ENCODE measurements at places on chromosomes 12 and 14.

DNA sequence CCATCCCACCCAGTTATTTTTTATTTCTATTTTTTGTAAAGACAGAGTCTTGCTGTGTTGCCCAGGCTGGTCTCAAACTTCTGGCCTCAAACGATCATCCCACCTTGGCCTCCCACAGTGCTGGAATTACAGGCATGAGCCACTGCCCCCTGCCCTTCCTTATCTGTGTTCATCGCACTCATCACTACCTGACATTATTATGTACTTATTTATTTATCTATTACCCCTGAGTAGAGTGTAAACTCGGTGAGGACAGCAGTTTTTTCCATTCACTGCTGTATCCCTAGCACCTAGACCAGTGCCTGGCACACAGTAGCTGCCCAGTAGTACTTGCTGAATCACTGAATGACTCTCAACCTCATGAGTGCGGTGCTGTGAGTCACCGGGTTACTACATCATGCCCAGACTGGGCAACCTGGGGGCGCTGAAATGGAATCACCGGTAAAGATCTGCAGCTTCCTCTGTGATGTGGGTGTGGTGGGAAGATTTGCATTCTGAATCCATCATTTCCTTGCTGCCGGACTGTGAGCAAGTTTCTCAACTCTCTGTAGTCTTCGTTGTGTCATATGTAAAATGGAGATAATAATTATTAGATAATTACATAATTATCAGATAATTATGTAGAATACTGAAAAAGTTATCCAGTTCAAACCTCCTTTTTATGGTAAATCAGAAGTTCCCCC lies 81.9 kb upstream of the USP44 start:
- H3K4me3 ChIP-seq, result no peak overlapping the region
- peak; percentile 91 for DNase-seq
- no peaks in the 10 kb centered on the region for H3K36me3 ChIP-seq
- H3K4me1 ChIP-seq, result peaks cover 16% of the 10 kb centered on the region
- no peaks in the 10 kb centered on the region for H3K27me3 ChIP-seq

- no peaks in the 10 kb centered on the region for H3K36me3 ChIP-seq
- H3K4me1 ChIP-seq, result peaks cover 21% of the 10 kb centered on the region
- DNase-seq, result no peak
Measured at GRCh38 chr14:51564460-51564859, 87.2 kb upstream of the FRMD6 start.

- peaks cover 39% of the 10 kb centered on the region for H3K4me1 ChIP-seq
- DNase-seq, result no peak
- no peak overlapping the region for H3K4me3 ChIP-seq
- no peak overlapping the region for H3K27ac ChIP-seq
- no peaks in the 10 kb centered on the region for H3K27me3 ChIP-seq
- H3K36me3 ChIP-seq, result no peaks in the 10 kb centered on the region
Measured at GRCh38 chr12:49671031-49671765, 36.0 kb downstream of the FMNL3 start.

GRCh38 chr12:49899921-49900320 lies 3.8 kb downstream of the FAIM2 start:
- no peak overlapping the region for H3K27ac ChIP-seq
- no peak for DNase-seq
- peaks cover 11% of the 10 kb centered on the region for H3K4me1 ChIP-seq
- peaks cover 29% of the 10 kb centered on the region for H3K27me3 ChIP-seq
- no peaks in the 10 kb centered on the region for H3K36me3 ChIP-seq

GRCh38 chr14:69342928-69343525 lies 55.1 kb downstream of the ERH start:
- H3K27me3 ChIP-seq, result peaks cover 37% of the 10 kb centered on the region
- H3K4me3 ChIP-seq, result no peak overlapping the region
- no peaks in the 10 kb centered on the region for H3K4me1 ChIP-seq
- no peaks in the 10 kb centered on the region for H3K36me3 ChIP-seq

DNA sequence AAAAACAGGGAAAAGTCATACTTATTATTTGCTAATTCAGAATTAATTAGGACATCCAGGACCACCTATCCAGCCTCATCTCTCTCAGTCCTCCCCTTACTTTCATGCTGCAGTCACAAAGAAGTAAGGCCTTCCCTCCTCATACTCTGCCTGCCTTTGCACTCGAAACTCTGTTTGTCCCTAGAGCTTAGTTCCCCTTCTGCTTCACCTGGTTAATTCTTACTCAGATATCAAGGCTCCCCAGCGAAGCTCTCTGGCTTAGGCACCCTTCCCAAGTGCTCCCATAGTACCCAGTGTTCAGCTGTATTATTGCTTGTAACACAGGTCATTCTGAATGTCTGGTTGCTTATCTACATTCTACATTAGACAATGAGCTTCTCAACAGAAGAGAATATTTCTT lies 81.3 kb downstream of the ERGIC2 start:
- H3K4me3 ChIP-seq, result no peak overlapping the region
- H3K36me3 ChIP-seq, result no peaks in the 10 kb centered on the region
- H3K4me1 ChIP-seq, result no peaks in the 10 kb centered on the region

GRCh38 chr12:121916719-121917118 lies 1.7 kb upstream of the CFAP251 start:
- no peak overlapping the region for H3K4me3 ChIP-seq
- no peaks in the 10 kb centered on the region for H3K27me3 ChIP-seq
- H3K36me3 ChIP-seq, result peaks cover 34% of the 10 kb centered on the region

- H3K27me3 ChIP-seq, result no peaks in the 10 kb centered on the region
- DNase-seq, result no peak
- no peak overlapping the region for H3K27ac ChIP-seq
- no peak overlapping the region for H3K4me3 ChIP-seq
- no peaks in the 10 kb centered on the region for H3K4me1 ChIP-seq
- H3K36me3 ChIP-seq, result no peaks in the 10 kb centered on the region
Measured at GRCh38 chr12:124603100-124603541, 35.7 kb upstream of the NCOR2 start.

DNA sequence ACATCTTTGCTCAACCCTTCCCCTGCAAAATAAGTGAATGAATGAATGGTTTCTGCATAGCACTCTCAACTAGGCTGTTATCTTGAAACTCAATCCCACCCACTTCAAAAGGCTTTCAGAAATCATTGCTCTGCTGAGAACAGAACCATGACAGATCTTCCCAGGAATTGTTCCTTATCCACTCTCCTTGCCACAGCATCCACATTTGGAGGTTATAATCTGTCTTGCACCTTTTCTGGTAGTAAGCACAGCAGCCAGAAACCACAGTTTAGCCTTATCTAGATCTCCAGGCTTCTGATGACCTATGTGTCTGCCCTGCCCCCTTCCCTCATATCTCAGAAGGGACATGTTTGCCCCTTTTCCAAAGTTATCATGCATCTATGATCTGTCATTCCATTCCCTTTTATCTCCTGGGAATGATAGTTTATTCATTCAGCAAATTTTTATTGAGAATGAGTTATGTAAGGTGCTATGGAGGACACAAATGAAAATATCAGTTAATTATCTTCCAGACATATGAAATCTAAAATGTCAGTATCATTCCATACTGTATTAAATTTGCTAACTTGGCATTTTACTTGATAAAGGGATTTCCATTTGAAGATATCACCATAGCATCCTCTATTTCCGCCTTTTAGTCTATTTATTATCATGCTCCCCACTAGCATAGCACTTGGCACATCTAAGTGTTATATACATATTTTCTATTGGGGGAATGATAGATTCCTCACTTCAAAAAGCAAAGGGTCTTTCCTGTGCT lies 21.4 kb downstream of the LGR5 start:
- H3K4me3 ChIP-seq, result no peak overlapping the region
- peaks cover 17% of the 10 kb centered on the region for H3K27me3 ChIP-seq
- no peak overlapping the region for H3K27ac ChIP-seq
